CD4-positive, alpha-beta T cell treated with Interleukin-2 at 100 ng/mL for 4 hours (primary cell): ENCODE measurements at places on chromosomes 16 and 17.
A peak's percentile ranks its signal among the peaks of the same experiment; 100 is the strongest.

DNA sequence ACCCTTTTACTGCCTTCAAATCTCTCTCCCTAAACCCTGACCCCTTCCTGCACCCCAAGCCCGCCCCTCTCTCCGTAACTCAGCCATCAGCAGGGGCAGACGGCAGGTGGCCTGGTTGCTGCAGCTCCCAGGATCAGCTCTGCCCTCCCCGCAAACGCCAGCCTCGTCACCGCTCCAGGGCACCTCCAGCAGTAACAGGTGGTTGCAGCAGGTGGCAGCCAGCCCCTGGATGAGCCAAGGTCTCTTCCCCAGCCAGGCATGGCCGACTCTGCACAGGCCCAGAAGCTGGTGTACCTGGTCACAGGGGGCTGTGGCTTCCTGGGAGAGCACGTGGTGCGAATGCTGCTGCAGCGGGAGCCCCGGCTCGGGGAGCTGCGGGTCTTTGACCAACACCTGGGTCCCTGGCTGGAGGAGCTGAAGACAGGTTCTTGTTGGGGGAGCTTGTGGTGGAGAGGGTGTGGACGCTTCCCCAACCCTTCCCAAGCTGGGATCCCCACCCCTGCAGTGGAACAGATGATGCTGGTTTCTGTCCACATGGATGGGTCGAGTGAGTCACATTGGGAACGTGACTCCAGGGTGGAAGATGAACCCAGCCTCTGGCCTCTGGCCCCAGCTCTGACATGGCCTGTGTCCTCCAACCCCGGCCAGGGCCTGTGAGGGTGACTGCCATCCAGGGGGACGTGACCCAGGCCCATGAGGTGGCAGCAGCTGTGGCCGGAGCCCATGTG lies 558 bp downstream of the HSD3B7 start:
- no peak for DNase-seq

DNA sequence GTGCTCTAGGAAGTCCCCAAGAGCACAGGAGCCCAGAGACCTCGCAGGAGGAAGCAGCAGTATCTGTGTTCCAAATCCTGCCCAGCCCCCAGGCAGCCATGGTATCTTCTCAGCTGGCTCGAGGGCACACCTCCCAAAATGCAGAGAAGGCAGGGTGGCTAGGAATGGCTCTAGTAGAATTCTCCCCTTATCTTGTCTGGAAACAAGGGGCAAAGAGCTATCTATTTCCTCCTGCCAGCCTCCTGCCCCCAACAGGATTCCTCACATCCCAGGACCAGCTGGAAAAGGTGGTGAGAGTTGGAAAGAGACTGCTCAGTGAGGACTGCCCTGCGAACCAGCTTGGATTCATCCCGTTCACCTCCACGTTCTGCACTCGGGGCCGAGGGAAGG lies 8.6 kb upstream of the TSPOAP1 start:
- DNase-seq: peak; percentile 56

DNA sequence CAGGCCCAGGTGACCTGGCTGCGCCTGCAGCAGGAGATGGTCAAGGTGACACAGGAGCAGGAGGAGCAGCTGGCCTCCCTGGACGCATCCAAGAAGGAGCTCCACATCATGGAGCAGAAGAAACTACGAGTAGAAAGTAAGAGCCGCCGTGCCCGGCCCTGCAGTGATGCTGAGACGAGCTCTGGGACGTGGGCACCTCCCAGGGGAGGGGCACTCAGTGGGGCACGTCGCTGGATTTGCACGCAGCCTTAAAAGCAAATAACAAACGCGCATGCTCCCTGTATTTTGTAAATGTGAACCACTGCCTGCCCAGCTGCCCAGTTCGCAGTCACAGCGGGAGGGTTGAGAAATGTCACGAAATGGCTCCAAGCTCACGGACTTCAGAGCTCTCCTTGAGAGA lies 15.3 kb upstream of the GAA start:
- no peak for DNase-seq

- DNase-seq: no peak
Measured at GRCh38 chr17:81328489-81328888, 33.4 kb upstream of the SLC38A10 start.

DNA sequence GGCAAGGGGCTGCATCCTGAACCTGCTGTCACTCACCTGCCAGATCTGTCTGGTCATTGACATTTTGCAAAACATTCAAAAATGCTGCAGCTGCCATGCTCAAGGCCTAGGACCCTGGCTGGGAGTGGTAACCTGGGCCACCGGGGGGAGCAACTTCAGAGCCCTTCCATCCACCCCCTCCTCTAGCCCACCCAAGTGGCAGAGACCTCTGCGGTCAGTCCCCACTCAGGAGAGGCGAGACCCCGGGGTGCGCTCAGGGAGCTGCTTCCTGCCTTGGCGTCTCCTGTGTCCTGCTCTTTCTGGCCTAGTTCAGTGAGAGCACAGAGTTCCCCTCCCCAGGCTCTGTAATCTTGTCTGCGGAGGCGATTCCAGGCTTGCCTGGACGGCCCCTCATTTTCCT lies 108.8 kb downstream of the CCDC182 start:
- no peak for DNase-seq

GRCh38 chr16:578870-579405 lies 9.2 kb downstream of the PIGQ start:
- DNase-seq: peak; percentile 65

DNA sequence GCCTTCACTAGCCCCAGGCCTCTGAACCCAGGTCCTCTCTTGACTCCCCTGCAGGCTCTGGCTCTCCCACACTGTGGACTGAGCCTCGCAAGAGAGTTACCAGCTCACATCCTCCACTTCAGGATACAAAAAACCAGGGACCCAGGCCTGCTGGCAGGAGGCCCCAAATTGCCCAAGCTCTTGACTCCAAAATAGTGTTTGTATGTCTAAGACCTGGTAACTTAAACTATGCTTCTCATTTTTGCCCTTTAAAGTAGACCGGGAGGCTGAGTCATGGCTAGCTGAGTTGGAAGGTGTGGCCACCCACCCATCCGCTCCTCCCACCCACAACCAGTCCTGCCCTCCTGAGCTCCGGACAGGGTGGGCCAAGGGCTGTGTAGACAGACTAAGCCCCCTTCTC lies 250.0 kb downstream of the SOX9 start:
- no peak for DNase-seq

- DNase-seq: no peak
Measured at GRCh38 chr17:70987867-70988340, 818.6 kb downstream of the KCNJ2 start.

DNA sequence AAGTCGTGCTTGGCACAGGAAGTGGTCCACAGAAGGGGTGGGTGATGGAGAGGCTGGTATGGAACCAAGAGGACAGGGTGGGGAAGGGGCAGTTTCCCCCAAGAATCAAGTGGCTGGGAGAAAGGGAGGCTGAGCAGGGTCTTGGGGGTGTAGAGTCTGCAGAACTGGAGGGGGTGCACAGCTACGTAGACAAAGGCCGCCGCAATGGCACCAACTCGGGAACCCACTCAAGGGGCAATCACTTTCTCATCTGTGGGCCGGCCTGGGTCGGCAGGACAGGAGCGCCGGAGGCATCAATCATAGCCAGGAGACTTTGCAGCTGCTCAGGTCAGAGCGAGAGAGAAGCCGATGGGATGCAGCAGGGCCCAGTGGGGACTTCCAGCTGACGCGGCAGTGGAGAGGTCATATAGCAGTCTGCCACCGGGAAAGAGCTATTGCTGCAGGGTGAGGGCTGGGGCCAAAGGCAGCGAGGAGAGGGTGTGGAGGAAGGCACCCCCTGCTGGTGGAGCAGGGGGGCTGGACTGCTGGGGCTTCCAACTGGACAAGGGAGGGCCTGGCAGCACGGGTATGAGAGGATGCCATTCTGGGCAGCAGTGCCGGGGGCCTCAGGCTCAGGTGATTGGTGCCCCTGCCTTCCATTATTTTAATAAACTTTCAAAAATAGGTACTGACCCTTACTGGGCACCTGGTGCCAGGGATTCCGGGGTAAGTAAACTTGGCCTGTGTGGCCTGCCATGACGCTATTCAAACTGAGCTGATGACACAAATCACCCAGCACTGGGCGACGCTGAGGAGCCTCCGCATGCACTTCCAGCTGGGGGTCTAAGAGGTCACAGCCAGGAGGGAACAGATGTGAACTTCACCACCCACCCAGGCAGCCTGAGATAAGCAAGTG lies 52.5 kb upstream of the MTSS2 start:
- DNase-seq: peak; percentile 2

DNA sequence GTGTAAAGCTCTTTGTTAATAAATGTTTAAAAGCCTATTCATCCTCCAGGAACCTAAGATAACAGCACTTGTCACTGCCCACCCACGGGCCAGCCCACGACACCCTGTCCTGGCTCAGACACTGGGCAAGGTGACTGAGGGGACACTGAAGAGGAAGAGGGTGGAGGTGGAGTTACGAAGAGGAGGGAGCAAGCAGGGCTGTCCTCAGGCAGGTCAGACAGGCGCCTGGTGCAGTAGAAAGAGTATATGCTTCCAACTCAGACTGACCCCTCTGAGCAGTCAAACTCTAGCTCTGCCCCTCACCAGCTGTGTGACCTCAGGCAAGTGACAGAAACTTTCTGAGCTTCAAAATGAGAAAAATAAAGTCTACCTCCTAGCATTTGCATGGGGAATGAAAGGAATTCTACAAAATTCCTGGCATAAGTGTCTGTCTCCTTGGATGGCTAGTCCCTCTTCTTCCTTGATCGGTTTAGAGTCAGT lies 22.8 kb downstream of the TEX2 start:
- no peak for DNase-seq

DNA sequence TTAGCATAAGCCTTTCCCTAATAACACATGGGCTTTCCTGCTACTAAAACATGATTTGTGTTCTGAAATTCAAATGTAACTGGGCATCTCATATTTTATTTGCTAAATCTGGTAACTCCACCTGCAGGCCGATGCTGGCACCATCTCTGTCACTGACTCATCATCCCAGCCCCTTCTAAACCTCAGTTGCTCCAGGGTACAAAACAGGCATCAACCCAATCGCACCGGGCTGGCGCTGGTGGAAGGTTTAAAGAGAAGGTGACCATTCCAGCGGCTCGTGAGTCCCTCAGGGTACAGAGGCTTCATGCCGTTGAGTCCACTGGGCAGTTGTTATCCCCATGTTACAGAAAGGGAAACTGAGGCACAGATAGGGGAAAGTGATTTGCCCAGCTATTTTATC lies 27.1 kb downstream of the PPL start:
- DNase-seq: no peak

DNA sequence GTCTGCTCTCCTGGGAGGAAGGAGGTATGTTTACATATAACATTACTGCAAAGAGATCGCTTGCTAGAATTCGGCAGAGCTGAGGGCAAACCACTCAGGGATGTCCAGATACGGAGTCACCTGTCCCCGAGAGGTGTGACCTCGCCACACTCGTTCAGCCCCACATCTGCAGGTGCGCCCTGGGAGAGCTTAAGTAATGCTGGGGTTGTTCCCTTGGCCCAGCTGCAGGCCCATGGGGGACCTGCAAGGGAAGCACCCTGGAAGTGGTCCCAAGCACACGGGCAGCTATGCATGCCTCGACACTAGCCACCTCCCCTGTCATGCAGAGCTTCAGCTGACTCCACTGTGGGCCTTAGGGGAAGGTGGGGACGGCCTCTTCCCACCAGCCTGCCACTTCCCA lies 22.2 kb downstream of the USP22 start:
- DNase-seq: no peak

GRCh38 chr16:53456625-53457024 lies 22.4 kb downstream of the RBL2 start:
- peak; percentile 72 for DNase-seq

DNA sequence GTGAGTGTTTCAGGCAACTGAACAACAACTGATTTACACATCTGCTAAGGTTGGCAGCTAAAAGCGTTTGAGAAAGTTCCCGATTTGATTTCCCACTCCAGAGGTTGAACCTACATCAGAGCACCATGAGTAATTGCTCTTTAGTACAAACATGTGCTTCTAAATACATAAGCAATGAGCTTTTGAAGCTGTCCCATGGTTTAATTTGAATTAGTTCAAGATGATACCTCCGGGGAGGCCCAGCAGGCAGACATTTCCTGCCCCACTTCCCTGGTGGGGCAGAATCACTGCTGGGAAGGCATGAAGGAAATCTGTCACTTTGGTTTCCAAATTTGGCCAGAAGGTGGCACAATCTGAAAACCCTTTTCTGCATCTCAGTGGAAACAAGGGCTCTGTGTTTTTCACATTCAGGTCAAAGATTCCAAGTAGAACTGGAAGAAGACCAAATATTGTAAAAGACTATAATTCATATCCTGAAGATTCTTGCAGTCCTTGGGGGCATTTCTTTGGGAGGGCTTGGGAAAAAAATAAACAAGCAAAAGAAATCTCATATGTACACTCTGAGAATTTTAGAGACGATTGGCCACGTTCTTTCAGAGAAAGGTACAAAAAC lies 176.2 kb upstream of the FAM20A start:
- DNase-seq: peak; percentile 27

DNA sequence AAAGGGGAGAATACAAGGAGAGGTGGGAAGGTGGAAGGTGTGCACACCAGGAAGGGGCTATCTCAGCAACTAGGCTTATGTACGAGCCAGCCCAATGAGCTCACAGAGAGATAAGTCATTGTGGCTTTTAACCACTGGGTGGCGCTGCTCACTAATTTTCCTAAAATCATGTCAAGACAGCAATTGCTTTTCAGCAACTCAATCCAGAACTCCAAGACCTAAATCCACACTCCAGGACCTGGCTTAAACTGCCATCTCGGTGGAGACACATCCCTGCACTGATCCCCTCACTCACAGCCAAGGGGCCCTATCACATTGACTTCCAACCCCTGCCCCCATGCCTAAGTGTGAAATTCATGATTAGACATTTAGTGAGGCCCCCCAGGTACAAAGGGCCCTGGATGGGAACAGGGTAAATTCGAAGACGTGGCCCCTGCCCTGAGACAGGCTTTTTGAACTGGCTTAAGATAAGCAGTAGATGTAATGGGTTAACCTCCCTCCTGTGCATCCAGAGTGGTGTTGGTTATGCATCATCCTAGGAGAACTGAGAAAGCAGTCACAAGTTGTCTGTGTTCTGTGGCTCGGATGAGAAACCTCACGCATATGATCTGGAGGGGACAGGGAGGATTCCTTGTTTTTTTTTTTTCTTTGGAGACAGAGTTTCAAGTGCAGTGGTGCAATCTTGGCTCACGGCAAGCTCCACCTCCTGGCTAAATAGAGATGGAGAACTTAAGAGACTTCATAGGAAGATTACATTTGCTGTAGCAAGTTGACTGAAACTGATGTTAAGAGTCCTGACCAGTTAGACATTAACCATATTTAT lies 11.5 kb downstream of the CCL16 start:
- DNase-seq: peak; percentile 79

- peak; percentile 61 for DNase-seq
Measured at GRCh38 chr17:65750631-65751115, 189.2 kb upstream of the AXIN2 start.

GRCh38 chr17:60311936-60312335 lies 80.0 kb downstream of the USP32 start:
- no peak for DNase-seq

DNA sequence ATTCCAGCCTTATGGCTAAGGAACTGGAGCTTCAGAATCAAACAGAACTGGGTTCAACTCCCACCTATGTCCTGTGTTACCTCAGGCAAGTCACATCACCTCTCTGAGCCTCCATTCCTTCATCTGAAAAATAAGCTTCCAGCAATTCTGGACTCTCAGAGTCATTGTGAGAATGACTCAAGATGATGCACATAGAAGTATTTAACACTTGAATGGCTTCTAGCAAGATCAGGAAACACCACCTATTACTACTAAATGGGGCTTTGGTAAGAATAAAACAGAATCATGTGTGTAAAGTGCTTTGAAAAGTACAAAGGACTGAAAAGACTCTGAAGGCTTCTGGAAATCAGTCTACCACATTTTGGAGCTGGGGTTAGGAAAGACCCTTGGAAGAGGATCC lies 30.8 kb upstream of the CALB2 start:
- no peak for DNase-seq
